Activated CD4-positive, alpha-beta T cell treated with anti-CD3 and anti-CD28 coated beads, Interleukin-2, amount 10 ng/mL, durations not matched to agents 7 days and 5 days (primary cell): ENCODE measurements at places on chromosomes 1 and 21. TPM values are rescaled to one million over a fixed set of nuclear protein-coding genes. Genes with fewer than 3 reads are reported as not detected.

DNA sequence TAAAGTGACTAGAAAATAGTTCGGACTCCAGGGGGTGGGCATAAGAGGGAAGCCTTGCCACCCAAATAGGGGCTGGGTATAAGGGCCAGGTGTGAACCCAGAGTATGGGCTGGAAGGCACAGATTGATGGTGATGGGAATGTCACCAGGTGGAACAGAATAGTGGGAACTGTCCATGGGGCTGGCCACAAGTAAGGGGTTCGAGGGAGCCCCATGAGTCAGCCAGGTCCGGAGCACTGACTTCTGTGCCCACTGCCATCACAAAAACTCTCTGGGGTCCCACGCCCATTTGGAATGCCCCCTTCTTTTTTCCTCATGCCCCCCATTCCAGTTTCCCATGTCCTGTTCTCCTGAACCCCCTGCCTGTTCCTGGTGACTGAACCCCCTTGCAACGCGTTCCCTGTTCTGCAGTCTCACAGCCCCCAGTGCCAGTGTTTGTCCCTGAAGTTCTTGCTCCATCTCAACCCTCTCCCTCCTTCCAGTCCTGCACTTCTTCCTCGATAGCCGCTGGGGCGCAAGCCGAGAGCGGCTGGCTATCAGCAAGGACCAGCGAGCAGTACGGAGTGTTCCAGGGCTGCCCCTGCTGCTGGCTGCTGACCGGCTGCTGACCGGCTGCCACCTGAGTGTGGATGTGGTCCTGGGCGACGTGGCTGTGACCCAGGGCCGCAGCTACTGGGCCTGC, 7.9 kb downstream of the TRIM46 start:
- DNase-seq = no peak

- no peak for DNase-seq
Observed at GRCh38 chr1:84735483-84735882, 45.2 kb upstream of the SSX2IP start.

GRCh38 chr1:157156058-157156541, 17.9 kb upstream of the ETV3 start:
- DNase-seq = peak; percentile 81

DNA sequence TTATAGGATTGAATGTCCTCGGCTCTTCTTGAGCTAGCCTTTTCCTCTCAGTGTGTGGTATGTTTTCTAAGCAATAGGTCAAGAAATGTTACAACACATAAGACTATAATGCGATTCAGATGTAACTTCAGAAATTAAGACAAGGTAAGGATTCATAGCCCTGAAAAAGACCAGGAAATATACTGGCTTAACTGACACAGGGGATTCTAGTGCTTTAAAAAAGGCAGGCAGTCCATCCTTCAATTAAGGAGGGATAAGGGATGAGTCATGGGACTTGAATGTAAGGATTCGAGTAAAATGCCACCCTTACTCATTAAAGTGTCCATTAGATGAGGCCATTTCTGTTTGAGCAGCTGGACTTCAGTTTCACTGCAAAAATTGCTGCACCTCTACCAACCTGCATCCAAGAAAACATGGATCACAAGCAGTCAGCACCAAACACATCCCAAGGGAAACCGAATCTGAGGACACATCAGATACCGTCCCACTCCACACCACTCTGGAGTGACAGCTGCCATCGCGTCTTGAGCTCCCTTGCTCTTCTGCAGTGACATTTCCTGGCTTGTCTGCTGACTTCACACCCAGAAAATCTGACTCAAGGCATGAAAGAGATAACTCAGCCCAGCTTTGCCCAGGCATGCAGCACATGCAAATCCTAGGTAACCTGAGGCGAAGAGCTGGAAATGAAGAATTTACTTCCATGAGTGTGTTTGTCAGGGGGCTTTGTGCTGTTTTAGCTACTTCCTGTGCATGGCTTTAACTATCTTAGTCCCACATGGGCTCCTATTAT, 37.8 kb downstream of the NGF start:
- DNase-seq = no peak

DNA sequence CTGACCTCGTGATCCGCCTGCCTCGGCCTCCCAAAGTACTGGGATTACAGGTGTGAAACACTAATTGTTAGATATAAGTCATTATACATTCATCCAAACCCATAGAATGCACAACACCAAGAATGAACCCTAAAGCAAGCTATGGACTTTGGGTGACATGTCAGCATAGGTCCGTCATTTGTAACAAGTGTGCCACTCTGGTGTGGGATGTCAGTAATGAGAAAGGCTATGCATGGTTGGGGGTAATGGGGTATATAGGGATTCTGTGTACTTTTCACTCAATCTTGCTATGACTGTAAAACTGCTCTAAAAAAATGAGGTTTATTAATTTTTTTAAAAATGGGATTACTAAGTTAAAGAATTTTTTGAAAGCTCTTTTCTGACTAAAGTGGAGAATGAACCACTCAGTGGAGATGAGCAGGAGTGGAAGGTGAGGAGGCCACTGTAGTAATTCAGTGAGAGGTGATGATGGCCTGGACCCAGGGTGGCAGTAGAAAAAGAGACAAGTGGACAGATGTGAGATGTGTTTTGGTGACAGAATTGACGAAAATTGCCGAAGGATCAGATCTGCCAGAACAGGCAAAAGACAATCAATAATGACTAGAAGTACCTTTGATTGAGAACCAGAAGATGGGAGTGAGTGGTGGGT, 21.3 kb upstream of the S1PR1 start:
- no peak for DNase-seq

DNA sequence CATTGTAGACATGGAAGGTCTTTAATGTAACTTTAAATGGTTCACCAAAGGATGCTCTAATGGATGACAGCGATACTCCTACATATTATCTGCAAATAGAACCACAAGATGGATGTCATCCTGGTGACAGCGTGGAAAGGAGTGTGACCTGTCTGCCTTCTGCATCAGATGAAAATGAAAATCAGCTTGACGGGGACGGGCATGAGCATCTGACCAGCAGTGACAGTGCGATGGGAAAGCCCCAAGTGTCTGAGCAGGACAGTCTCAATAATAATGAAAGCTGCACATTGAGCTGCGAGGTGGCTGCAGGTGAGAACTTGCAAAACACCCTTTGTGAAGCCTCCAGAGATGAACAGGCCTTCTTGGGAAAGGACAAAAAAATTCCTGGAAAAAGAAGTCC, 25.2 kb downstream of the CNST start:
- no peak for DNase-seq

DNA sequence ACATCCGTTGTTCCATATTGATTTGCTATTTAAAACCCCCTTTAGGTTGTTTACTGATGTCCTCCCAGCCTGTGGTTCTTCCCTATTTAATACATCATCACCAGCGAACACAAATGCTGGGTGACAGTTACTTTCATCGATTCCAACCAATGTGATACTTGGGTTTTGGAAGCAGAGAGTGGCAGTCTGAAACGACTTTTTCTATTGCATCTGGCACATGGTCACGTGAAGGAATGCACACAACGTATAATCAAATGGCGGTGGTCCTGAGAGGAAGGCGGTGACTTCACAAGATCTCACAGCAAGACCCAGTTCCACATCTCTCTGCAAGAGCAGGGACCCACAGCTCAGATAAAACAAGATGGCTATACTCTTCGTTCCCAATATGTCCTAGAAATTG, 213.9 kb downstream of the DSCAM start:
- no peak for DNase-seq

- no peak for DNase-seq
Observed at GRCh38 chr1:5552787-5553484, 439.3 kb downstream of the NPHP4 start.

- DNase-seq = no peak
Observed at GRCh38 chr1:68228851-68229250, 3.5 kb downstream of the WLS start.

GRCh38 chr1:15272782-15273127, 25.7 kb downstream of the FHAD1 start:
- no peak for DNase-seq

DNA sequence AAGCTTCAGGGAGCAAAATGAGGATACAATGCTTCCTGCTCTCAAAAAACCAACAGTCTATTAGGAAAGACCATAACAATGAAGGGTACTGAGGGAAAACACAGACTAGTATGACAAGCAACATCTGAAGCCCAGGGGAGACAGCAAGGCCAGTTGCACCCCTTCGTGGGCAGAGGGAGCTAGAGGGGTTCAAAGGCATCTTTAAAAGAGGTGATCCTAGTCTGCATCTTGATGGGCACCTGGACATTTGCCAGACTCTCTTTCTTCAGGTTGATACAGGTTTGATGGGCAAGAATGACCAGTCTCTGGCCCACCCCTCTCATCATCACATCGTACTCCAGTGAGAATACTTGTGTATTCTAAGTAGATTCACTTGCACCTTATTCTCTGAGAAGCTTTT, 177.7 kb downstream of the VAV3 start:
- no peak for DNase-seq

DNA sequence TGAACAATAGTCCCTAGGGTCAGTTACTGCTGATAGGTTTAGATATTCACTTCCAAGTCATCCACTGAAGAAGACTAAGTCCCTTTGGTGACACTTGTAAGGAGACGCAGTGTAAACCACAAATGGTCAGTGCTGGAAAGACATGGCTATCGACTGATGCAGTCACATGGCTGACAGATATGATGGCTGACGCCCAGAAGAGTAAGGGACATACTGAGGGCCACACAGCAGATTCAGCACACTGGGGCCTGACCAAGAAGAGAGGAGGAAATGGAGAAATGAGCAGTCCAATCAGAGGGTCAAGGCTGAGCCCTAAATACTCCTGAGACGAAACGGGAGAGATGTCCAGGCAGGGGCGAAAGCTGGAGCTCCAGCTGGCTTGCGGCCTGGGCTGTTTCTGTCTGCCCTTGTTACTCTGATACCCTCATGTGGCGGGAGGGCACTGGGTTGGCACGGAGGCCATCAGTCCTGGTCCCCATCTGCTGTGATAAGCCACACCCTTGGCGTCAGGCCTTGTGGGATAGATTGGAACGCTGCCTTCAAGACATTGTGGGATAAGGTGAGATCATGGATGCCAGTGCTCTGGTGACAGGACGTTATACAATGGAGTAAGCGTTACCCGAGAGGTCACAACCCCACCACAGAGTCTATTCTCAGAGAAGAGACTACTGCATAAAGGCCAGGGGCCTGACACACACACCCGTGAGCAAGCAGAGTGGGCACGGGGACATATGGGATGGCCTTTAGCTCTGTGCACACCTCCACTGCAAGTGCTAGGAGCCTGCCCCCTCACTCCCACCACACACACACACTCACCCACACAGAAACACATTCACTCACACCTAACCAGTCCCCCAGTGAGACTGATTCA, 158.4 kb downstream of the TRABD2B start:
- DNase-seq = no peak

- DNase-seq = no peak
Observed at GRCh38 chr1:25428475-25429166, 2.1 kb upstream of the MACO1 start.

GRCh38 chr1:58396150-58396549, 150.4 kb downstream of the OMA1 start:
- no peak for DNase-seq

- DNase-seq = peak; percentile 63
Observed at GRCh38 chr1:43763497-43763973, 56.2 kb downstream of the ST3GAL3 start.

- DNase-seq = peak; percentile 54
Observed at GRCh38 chr1:101567582-101568189, 330.9 kb downstream of the S1PR1 start.

DNA sequence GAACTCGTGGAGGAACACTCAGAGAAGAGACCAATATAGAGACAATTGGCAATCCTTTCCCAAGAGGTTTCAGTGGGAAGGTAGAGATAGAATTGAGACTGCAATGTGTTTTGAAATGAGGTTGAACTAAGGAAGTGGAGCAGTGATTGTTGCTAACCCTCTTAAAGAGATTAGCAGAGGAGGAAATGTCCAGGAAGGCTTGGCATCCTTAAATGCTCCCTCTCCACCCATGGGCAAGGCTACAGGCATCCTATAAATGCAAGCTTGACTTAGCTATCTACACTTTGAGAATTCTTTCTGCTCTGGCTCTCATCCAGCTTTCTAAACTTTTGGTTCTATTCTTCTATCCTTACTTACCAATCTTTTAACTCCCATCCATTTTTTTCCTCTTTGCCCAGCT, 30.3 kb upstream of the XPR1 start:
- no peak for DNase-seq

GRCh38 chr21:43280949-43281633, 112.3 kb downstream of the CRYAA start:
- no peak for DNase-seq

DNA sequence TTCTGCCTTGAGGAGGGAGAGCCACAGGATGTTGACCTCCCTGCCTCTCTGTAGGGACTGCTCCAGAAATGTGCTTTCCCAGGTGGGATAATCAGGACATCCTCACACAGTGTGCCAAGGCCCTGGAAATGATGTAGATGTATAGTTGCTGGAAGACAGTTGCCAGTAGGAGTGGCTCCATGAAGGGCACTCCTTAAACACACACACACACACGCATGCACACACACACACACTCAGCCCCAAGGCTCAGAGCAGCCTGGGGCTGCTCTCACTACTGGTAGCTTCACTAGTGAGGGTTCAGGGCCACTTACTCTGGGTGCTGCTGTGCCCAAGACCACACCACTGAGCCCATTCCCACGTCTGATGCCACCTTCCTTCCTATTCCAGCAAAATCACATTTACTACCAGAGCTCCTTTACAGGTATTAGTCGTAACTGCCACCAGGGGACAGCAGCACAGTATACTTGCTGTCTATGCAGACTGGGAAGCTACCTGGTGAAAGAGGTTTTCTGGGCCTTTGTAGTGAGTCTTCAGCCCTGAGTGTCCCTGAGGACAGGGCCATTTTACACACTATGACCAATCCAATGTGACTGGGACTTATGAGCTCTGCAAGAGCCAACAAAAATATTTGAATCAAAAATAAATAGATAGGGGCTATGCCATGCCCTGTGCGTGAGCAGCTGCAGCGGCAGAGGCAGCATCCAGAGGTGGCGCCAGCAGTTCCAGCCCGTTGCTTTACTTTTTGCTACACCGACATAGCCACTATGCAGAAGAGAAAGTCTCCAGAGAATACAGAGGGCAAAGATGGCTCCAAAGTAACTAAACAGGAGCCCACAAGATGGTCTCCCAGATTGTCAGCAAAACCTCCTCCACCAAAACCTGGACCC, 15.0 kb downstream of the CRNN start:
- peak; percentile 20 for DNase-seq

- DNase-seq = no peak
Observed at GRCh38 chr1:233549917-233550316, 64.0 kb upstream of the KCNK1 start.

- no peak for DNase-seq
Observed at GRCh38 chr21:39555911-39556590, 56.7 kb upstream of the B3GALT5 start.

GRCh38 chr1:234697015-234697414, 87.0 kb upstream of the IRF2BP2 start:
- DNase-seq = no peak

The MANEAL gene
- total RNA-seq = 1.3 TPM

The OXCT2 gene
- total RNA-seq = not detected

The LMX1A gene
- not detected for total RNA-seq

The PERM1 gene
- total RNA-seq = not detected

The LCE3D gene
- not detected for total RNA-seq

The CD84 gene
- total RNA-seq = 16.2 TPM
